ENCODE measurements at places on chromosomes 7 and 10.
A peak's percentile ranks its signal among the peaks of the same experiment; 100 is the strongest.

- DNase-seq, result no peak
Measured at GRCh38 chr10:97738616-97739015, 1.7 kb downstream of the ZFYVE27 start.

GRCh38 chr10:49177391-49178355, 10.5 kb downstream of the TMEM273 start:
- DNase-seq, result peak; percentile 87

DNA sequence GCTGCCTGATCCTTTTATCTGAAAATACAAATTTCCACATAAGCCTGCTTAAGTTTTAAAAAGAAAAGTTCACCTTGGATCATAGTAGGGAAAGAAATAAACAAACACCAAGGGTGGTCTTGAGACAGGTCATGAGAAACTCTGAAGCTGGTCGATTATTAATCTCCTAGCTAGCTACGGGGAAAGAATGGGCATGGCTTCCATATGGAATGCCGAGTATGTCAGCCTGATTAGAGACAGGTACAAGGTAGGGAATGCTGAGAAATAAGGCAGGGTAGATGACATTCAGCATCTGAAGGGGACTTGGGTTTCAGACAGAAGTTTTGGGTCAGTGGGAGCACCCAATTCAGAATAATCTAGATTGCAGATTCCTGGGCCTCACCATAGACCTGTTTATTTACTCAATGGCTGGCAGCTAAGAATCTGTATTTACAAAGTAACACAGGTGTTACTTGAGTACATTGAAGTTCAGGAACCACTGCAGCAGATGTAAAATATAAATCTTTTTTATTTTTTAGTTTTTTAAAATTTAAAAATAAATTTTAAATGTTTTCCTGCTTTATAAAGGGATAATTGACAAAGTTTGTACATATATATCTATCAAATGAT, 49.0 kb downstream of the SCIN start:
- no peak for DNase-seq

DNA sequence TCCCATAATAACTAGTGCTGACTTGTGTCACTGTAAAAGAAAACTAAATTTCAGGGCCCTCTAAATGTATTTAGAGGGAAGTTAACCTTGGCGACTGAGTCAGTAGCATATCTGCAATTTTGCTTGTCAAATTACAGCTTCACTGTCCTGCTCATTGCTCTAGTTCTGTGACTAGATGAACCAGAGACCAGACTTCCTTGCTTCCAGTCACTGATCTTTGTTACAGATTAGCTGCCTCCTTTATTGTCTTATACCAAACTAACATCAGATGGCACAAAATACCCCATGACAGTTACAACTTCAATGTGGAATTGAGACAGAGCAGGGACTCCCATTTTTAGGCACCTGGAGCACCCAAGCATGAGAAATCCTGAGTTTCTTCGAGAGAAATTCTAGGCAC, 79.9 kb upstream of the POM121L12 start:
- no peak for DNase-seq

GRCh38 chr10:70328018-70328417, 44.2 kb upstream of the NPFFR1 start:
- DNase-seq, result no peak

- no peak for DNase-seq
Measured at GRCh38 chr7:76129366-76129765, 72.3 kb upstream of the SRRM3 start.

DNA sequence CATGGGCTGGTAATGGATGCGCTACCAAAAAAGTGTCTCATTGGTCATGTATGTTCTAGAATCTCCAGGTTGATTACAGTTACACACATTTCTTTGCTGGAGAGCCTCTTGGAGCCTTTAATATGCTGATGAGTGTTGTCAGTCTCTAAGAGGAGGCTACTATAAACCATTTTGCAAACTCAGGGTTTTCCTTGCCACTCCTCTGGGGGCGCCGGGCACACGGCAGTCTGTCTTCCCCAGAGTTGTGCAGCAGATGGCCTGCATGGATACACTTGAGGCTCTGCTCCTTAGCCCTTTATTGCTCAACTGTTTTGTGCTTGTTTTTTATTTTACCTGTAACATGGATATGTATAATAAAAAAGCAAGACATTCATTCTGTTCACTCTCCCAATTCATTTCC, 196.5 kb downstream of the ACTR3B start:
- DNase-seq, result no peak

DNA sequence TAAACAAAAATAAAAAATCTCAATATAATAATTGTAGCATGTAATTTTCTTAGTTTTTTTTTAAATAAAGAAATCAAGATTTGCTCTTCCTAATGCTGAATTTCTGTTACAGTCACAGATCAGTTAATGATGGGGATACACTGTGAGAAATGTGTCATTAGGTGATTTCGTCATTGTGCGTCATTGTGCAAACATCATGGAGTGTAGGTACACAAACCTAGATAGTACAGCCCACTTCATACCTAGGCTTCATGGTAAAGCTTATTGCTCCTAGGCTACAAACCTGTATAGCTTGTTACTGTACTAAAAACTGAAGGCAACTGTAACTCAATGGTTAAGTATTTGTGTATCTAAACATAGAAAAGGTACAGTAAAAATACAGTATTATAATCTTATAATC, 74.4 kb upstream of the LSM8 start:
- DNase-seq, result no peak

- DNase-seq, result no peak
Measured at GRCh38 chr7:131935180-131935579, 378.8 kb upstream of the PODXL start.

DNA sequence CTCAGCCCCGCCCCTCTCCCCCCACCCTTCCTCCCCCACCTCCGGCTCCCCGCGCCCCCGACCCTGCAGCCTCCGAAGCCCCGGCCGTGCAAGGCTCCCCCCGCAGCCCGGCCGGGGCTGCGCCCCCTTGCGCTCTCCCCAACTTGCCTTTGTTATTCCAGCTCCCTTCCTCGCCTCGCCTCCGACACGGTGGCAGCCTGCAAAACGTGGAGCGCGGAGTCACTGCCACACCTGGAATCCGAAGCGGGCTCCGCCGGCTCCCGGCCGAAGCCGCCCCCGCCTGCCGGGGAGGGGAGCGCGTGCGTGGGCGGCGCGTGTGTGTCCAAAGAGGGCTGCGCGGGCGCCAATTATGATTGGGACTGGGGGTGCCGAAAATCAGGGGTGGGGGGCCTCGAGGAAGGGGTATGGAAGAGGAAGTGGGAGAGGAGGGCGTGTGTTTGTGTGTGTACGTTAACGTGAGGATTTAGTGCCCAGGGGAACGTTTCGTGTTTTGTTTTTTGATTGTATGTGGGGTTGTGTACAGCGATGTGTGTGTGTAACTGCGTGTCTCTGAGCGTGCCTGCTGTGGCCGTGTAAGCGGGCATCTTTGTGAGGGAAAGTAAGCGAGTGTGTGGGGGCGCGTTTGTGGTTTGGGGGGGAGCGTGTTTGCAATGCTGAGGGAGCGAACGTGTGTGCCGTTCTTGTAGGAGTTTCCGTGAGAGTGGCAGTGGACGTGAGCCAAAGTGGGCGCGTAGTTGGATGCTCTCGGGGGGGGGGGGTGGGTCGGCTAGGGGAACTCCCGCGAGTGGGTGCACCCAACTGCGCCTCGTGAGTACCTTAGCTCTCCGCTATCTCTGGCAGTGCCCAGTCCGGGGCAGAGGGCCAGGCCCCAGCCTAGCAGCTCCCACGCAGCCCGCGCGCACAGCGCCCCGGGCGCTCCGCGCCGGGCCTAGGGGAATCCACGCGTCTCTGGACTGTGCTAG, 1.2 kb upstream of the ZMIZ1 start:
- DNase-seq, result peak; percentile 93

GRCh38 chr10:31832261-31832660, 96.4 kb downstream of the ARHGAP12 start:
- no peak for DNase-seq

- peak; percentile 11 for DNase-seq
Measured at GRCh38 chr7:64574540-64575099, 11.7 kb upstream of the ZNF680 start.

Measured in fibroblast of skin of abdomen (primary cell).